ENCODE measurements at places on chromosomes 5 and 9.

DNA sequence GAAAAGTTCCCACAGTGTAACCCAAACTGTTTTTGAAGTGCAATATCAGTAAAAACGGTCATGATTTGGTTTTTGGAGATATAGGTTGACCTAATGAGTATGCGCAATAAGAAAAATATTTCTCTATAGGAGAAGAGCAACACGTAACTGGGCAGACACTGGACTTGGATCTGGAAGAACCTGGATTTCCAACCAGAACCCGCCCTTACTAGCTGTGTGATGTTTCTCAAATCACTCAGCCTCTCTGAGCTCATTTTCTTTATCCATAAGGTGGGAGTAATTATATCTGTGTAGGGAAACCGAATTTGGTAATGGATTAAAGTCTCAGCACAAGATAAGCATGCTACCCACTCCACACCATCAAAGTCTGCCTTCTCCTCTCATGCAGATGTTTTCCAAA lies 169.1 kb downstream of the COL23A1 start:
- DNase-seq, result no peak

DNA sequence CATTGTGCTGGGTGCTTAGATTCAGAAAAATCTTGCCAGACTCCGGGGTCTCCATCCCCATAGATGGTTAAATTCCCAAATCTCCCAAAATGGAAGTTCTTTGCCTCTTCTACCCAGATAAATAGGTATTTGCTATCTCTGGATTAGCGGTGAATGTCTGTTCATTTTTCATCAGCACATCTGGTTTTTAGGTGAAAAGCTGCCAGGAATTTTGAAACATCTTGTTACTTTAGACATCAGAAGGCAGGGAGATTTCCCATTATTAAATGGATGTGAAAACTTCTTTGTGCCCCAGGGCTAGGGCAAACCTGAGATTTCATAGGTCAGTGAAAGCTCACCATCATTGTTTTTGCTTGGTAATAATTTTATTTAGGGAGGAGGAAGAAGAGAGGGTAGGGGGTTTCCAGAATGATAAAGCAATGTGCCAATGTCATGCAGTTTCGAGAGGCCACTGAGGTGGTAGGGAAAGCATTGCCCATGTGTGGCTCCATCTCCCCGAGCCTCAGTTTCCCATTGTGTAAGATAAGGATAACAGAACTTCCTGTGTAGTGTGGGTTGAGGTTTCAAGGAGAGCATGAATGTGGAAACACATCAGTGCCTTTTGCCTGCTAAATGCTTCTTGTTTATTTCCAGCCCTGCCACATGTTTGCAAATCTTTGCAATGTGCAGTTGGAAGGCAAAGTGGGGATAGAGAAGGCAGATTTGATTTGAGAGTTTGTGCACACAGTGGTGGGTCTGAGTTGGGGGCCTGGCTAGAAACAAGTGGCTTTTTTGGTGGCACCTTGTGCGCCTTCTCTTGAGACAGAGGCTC lies 147.2 kb upstream of the KLF4 start:
- no peak for DNase-seq

DNA sequence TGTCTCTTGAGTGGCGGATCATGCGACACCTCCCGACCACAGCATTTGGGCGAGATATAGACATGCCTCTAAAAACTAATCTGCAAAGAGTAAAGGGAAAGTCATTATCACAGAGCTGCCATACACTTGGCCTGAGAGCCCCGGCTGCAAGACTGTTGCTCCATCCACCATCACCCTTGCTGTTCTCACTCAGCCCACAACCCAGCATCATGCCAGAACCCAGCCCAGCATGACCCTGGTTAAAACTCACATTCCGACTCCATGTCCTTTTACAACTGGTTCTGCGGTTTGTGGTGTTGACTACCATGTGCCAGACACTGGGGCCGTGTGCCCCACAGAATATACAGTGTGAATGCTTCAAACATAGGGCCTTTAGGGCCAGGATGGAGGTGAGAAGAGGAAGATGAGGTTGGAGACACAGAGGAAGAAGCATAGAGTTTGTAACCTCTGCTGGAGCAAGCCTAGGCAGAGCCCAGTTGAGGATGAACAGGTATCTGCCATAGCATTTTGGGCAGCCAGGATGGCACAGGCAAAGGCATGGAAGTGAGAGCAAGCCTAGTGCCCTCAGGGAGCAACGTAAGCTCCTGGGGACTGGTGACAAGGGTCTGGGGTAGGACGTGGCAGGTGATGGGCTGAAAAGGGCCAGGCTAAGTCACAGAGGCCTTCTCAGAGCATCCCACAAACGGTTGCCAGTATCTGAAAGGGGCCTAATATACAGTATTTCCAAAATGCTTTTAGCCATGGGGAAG lies 37.5 kb upstream of the SMU1 start:
- DNase-seq, result no peak

DNA sequence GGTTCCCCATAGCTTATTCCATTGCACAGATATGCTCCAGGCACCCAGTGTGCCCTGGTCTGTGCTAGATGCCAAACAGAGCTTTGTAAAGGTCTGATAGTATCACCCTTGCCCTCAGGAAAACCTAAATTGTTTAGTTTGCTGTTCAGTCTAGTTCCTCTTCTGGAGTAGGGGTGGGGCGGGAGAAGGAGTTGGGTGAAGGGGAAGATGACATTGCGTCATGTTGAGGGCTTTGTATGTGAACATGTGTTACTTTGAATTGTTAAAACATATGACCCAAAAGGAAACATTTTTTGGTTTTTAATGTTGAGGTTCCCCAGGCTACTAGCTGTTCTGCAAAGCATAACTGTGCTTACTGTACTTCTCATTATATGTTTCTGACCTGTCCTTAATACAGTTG lies 40.6 kb downstream of the HACD4 start:
- no peak for DNase-seq

GRCh38 chr9:126238415-126238814 lies 88.2 kb upstream of the MVB12B start:
- DNase-seq, result no peak

- no peak for DNase-seq
Observed at GRCh38 chr5:139138109-139138508, 60.1 kb downstream of the SIL1 start.

- no peak for DNase-seq
Observed at GRCh38 chr9:136014147-136014923, 53.2 kb upstream of the UBAC1 start.
